ENCODE measurements at places on chromosomes 3 and 15.

DNA sequence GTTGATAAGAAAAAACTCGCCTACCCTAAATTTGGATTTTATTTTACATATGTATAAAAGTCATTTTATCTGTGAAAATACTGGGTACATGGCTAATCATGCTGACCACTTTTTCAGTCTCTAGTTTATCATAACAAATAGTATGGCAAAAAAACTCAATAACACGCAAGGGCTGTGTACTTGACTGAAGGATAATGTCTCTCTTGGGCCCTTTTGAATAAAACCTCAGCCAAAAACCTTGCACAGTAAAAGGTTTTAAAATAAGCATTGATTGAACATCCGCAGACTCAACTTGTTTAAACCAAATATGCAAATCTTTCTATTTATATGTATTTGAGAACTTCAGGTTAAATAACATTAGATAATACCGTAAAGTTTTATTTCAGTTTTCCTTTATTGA lies 285.3 kb downstream of the CADM2 start:
- DNase-seq = no peak

DNA sequence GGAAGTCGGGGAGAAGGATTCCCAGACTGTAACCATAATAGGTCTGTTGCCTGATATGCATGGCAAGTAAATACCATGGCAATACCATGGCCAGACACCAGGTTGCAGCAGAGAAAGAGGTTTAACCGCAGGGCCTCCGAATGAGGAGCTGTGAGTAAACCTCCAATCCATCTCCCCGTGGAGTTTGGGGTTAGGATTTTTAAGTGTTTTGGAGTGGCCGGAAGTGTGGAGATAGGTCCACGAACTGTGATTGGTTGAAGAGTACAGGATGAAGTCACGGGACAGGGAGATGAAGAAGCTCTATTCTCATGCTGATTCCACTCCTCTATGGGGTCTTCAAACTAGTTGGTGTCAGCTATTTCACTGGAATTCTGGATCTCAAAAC lies 127.9 kb downstream of the ST8SIA2 start:
- peak; percentile 89 for DNase-seq

- DNase-seq = no peak
Observed at GRCh38 chr3:72311425-72311824, 526.5 kb upstream of the PROK2 start.

DNA sequence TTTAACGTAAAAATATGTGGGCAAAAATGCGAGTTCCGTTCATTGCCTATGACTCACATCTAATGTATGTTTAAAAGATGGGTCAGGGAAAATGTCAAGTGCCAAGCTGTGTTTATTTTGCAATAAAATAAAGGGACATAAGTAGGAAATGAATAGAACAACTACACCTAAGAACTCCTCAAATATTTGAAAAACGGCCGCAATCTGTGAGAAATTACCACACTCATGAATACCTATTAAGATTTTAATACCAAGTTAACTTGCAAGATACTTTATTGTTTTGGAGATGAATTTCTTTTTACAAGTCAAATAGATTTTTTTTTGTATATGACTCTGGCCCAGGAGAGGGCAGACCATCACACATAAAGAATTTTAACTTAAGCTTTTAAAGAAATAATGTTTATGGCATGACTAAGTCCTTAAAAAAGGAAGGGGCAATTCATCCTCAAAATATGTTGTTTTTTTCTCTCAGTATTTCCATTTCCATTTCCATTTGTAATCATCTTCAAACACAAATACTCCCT lies 152.7 kb downstream of the SUCNR1 start:
- no peak for DNase-seq

DNA sequence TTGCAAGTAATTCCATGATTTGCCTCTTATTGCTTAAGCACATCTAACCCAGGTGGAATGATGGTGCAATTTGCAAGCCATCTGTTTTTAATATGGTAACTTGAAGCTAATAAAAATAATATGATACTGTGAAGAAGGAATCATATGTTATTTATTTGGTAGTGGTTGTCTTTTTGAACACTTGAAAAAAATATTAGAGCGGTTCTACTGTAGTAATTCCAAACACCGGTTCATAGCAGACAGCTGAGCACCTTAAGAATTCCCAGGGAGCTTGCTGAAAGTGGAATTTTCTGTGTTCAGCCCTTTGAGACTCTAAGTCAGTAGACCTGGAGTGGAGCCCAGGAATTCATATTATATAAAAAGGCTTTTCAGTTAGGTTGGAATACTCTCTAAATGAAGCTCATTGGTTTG lies 687.4 kb downstream of the EDEM1 start:
- no peak for DNase-seq

GRCh38 chr3:96863129-96863740 lies 48.8 kb downstream of the EPHA6 start:
- DNase-seq = peak; percentile 28

GRCh38 chr3:72210261-72210660 lies 425.3 kb upstream of the PROK2 start:
- DNase-seq = no peak

GRCh38 chr15:40439960-40440742 lies 602 bp upstream of the BAHD1 start:
- DNase-seq = peak; percentile 62

GRCh38 chr15:100134586-100134985 lies 207.2 kb downstream of the ADAMTS17 start:
- no peak for DNase-seq
